ENCODE measurements at places on chromosomes 2 and 18.

DNA sequence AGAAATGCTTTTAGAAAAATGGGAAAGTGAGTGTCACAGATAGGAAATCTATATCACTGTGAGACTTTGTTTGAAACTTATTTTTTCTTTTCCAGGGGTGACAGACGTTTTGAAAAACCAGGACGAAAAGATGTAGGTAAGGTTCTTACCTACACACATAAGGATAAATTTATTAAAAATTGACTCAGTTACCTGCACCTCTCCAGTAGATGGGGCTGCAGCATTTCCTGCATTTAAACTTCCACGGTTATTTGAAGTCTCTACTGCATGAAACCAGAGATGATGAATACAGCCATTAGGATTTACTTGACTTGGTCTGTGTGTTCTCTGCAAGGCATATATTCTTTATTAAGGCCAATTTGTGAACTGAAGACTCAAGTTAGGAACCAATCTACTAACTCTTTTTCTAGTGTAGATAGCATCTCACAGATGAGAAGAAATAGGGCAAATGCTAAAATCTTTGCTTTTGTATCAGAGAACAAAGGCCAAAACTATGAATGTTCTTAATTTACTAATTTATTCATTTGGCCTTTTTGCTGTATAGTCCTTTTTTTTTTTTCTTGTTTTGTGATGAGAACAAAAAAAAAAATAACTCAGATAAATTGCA is 15.0 kb downstream of the KCNJ13 start:
- peak; percentile 10 for DNase-seq

DNA sequence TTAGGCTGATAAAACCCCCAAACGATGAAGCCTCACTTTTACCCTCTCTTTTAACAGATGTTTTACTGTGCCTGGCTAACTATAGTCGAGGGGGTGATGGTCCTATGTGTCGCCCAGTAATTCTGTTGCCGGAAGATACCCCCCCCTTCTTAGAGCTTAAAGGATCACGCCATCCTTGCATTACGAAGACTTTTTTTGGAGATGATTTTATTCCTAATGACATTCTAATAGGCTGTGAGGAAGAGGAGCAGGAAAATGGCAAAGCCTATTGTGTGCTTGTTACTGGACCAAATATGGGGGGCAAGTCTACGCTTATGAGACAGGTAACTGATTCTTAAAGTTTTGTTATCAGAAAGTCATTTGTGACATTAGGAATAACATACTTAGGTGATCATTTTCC is 20.4 kb downstream of the MSH6 start:
- DNase-seq: no peak

DNA sequence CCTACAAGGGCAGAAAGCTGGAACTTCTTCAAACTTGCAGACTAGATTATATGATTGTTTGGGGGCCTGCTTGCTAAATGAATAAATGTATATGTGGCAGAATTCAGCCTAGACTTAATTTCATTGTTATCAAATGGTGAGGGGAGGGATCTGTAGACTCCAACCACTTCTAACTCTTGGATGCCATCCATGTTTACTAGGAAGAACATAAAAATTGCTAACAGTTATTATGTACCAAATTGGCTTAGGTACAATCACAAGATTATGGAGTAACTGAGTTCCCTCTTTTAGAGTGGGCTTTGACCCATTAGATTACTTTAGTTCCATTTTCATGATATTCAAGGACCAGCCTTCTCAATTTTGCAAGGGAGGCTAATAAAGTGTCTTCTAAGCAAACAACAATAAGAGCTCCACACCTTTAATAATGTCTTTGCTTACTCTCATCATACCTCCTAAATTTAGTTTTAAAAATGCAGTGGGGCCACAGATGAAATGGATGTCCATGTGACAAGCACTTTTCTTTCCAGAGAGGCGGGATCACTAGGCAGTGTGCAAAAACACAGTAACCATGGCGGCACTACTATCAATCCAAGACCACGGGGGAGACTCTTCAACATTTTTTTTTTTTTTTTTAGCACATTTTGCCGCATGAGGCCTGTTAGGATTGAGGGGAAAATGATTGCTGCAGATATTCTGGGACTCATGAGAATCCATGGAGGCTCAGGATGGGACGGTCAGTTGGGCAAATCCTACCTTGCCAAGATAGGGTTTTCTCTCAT is 217.6 kb upstream of the SPRED2 start:
- no peak for DNase-seq

- peak; percentile 25 for DNase-seq
These were observed 26.8 kb downstream of the SERPINB4 start for GRCh38 chr18:63617049-63617914.

DNA sequence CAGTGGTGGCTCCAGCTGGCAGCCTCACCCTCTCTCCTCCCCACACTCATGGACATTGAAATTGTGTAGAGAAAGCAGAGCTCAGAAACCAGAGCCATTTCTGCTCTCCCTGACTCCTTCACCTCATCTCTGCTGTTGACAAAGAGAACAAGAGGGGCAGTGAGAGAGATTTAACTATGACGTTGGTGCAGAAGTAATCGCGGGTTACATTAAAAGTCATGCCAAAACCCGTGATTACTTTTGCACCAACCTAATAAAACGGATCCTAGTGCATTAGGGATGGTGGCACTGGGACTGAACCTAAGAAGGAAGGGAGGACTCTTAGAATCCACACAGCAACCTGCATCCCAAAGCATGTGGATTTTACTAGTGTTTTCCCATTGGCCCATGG is 113.3 kb upstream of the CDC42EP3 start:
- DNase-seq: no peak

All from GM13977 (cell line).